GM12878 (cell line): ENCODE measurements at places on chromosomes 7 and 10.

- DNase-seq, result no peak
Measured at GRCh38 chr7:89994483-89994882, 159.8 kb upstream of the STEAP1 start.

- DNase-seq, result no peak
Measured at GRCh38 chr10:53570221-53570620, 797.6 kb upstream of the MBL2 start.

DNA sequence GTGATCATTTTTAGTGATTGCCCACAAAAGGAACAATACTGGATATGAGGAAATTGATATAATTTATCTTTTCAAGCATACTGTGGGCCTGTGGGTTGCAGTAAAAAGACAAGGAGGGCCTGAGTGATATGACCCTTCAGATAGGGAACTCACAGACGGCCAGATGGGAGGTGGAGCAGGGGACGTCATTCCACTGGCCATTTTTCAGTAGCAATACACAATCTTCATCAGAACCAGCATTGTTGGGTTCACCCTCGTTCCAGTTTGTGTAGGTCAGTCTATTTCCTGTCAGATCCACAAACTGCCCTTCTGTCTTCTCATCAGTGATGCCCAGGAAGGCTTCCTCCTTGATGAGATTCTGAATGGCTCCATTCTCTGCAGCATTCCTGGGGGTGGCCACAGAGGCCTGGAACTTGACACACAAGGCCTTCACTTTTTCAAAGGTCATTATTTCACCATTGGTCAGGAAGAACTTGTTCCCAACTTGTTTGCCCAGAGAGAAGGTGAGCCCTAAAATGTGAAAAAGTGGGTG, 4.5 kb downstream of the MBL2 start:
- DNase-seq, result no peak

DNA sequence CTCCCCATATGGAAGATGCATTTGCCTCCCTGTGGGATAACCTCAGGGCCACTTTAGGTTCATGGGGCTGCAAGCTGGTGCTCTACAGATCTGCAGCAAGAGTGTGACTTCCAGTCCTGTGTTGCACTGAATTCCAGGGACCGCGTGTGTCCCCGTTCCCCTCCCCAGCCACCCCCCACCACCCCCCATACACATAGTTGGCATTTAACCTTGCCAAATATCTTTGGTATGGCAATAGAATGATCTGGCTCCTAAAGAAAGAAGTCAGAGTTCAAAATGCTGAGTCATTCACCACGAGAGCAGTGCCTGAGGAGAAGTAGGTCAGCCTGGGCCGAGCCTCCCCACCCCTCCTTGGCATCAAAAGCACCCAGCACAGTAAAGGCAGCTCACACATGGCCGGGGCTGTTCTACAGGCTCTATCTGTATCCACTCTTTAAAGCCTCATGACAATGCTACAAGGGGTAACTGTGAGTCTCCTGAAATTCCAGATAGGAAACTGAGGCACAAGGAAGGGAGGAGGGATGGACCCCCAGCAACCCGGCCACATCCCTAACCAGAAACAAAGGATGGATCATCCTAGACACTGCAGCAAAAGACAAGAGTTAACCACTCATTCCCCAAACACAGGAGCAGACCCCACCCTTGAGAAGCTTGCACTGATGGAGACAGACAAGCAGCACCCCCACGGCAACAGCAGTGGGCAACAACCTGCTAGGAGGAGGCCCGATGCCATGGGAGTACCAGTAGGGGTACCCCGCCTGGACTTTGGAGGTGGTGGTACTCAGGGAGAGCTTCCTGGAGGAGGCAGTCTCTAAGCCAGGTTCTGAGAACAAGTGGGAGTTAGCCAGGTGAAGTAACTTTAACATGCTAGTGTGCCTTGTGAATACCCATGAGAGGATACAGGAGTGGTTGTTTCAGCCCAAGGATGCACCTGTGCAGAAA, 70.3 kb upstream of the NANOS1 start:
- DNase-seq, result no peak

DNA sequence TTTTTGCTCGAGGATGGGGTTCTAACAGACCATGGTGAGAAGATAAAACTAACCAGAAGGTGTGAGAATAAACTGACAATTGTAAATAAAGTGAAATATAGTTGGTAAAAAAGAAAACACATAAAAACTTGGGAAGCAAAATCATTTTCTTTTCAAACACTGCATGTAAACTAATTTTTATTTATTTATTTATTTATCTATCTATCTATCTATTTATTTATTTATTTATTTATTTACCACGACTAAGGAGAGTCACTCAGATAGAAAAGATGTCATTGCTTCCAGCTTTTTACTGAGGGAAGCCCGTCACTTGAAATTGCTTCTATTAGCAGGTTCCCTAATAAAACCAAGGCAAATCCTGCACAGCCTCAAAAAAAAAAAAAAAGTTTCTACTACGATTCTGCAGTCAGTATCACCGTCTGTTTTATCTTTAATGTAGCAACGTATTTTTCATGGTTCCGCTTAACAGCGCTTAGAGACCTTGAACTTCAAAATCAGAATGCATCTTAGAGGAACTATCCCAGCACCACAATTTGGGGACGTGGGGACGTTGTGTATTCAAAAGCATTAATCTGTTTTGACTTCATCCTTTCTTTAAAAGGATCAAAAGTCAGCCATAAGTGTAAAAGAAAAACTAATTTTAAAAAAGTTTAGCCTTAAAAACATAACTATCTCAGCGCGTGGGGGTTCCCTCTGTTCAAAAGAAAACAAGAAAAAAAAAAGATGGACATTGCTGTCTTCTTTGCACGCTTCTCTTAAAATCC, 33.3 kb upstream of the EBLN1 start:
- DNase-seq, result no peak
